Right atrium auricular region (tissue), 2 donors: ENCODE measurements at places on chromosomes 12 and 14. TPM values are rescaled to one million over a fixed set of nuclear protein-coding genes. Genes with fewer than 3 reads are reported as not detected.

- DNase-seq, result no peak
Measured at GRCh38 chr12:49764126-49764525, 22.8 kb downstream of the TMBIM6 start.

GRCh38 chr14:37091651-37092050 lies 80.8 kb downstream of the SLC25A21 start:
- no peak for DNase-seq

- no peak for DNase-seq
Measured at GRCh38 chr14:33799705-33800570, 150.9 kb downstream of the EGLN3 start.

DNA sequence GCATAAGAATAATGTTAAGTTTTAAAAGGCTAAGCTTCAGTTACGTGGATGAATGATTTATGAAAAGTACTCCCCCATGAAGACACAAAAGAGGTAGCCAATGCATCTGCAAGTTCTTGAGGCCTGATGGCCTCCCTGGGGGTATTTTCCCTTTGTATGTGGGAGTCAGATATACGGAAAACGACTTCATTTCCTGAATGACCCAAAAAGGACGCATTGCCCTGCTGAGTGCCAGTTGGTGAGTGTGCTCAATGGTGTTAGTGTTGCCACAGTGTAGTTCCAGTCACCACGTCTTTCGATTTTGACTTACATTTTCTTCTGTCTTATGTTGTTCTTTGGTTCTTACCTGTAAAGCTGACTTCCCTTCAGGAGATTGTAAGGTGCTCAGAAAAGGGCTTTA lies 8.0 kb downstream of the ETV6 start:
- DNase-seq, result no peak

- DNase-seq, result no peak
Measured at GRCh38 chr14:95227279-95227860, 70.0 kb upstream of the DICER1 start.

GRCh38 chr12:67067453-67068203 lies 201.5 kb upstream of the CAND1 start:
- DNase-seq, result no peak

DNA sequence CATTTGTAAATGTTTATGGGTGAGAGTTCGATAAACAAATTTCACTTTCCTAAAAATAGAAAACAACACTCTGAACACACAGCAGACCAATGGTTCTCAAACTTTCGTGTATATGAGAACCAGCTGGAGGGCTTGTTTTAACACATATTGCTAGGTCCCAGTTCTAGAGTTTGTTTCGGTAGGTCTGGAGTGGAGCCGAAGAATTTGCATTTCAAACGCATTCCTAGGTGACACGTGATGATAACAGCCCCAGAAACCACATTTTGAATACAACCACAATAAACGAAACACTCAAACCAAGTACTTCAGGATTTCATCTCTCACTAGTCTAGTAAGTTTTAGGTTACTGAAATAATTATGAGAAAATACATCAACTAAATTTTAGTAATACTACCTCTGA lies 17.1 kb downstream of the SEC23A start:
- DNase-seq, result no peak

GRCh38 chr14:97978341-97978740 lies 1181.2 kb downstream of the VRK1 start:
- peak; percentile 76 for DNase-seq

DNA sequence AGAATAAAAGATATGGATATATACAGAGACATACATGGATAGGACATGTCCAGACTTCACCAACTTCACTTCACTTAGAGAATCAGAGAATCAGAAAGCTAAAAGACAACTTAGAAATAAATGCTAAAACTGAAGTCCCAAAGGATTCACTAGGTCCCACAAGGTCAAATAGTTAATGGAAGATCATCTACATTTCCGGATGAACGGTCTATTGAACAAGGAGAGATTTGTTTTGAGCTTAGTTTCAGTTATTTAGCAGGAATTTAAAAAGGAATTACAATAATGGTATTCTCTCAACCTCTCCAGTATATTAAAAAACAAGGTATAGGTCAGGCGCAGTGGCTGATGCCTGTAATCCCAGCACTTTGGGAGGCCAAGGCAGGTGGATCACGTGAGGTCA lies 187.0 kb downstream of the MED13L start:
- DNase-seq, result no peak

DNA sequence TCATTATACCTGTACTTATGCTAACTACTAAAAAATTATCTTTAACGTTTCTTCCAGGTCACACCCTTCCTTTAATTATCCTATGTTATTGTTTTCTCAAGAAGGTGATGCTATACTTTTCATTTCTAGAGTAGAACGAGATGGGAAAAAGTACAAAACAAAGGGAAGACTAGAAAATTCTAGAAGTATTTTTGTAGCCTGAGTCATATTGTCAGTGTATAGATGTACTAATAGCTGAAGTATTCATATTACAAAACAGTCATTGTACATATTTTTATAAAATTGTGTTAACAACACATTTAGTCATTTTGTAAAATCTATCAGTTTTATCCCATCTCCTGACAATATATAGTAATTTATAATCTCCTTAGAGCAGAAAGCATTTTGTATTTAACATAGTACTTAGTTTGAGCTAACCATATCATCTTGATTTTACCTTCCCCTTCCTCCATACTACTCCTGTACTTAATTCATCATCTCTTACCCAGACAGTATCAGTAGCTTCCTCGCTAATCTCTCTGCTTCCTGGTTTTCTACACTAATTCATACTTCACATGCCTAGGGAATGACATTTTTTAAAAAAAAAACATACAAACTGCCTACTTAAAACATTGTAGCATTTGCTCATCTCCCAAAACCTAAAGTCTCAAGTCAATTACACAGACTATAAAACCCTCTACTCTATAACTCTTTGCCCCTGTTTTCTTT lies 920.9 kb downstream of the RPS29 start:
- no peak for DNase-seq

GRCh38 chr14:80634106-80634758 lies 307.3 kb downstream of the CEP128 start:
- DNase-seq, result no peak

DNA sequence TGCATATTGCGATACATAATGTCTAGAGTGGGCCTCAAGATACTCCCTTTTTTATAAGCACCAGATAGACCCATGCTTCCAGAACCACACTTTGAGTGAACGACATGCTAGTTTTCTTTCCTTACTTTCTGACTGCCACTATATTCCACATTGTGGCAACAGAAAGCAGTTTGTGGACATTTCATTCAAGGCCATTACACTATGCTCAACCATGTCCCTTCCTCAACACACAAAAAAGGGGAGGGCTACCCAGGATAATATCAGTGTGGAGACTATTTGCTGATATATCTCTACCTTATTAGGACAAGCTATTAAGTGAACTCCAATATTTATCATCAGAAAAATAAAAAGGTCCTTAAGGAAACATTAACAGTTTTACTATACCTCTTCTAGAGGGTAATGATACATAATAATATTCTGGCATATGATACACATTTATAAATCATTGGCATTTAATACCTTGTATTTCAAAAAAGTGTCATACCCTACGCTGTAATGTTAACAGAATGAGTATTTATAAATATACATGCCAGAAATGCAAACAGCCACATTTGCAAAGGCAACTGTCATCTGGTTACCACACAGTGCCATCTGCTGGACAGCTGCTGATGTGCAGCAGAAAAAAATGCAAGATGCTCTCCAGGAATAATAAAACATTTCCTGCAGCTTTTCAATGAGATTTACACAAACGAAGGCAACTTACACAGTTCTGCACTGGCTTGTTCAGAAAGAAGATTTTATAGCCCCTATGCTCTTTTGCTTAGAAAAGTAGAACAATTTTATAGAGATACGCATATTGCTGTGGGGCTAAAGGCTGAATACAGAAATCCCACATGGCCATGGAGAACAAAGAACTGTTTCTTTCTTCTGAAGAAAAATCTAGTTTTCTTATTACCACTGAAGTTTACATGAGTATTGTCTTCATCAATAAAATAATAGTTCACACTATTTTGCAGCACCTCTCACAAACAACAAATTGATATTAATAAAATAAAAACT lies 182.2 kb upstream of the GRIP1 start:
- peak; percentile 76 for DNase-seq

GRCh38 chr12:81699551-81699950 lies 59.6 kb downstream of the PPFIA2 start:
- DNase-seq, result no peak

GRCh38 chr12:105214670-105215375 lies 21.2 kb downstream of the APPL2 start:
- no peak for DNase-seq

DNA sequence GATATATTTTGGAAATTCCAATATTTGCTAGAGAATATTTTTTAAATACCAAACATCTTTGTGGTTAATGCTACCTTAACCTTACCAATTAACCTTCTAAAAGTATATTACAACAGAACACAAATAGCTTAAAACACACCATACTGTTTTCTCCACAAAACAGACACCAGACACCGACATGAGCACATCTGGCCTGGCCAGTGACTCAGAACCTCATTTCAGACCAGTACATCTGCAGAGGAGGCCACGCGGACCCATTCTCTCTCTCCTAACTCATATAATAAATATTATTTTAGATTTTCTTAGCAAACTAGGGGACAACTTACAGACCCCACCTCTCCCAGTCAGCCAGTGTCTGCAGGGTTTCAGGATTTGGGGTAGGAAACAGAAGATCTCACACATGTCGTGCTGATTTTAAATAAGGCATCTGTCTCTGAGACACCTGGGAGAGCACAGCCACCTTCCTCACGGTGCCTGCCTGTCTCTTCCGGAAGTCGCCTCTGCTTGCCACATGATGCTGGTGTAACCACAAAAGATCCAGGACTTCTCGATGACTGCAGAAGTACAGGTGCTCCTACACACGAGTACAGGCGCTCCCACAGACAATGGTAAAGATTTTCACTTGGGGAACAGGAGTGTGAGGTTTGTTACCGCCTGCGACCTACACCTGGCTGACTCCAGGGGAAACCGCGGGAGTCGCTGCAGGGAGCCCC lies 9.7 kb upstream of the ANKLE2 start:
- no peak for DNase-seq

DNA sequence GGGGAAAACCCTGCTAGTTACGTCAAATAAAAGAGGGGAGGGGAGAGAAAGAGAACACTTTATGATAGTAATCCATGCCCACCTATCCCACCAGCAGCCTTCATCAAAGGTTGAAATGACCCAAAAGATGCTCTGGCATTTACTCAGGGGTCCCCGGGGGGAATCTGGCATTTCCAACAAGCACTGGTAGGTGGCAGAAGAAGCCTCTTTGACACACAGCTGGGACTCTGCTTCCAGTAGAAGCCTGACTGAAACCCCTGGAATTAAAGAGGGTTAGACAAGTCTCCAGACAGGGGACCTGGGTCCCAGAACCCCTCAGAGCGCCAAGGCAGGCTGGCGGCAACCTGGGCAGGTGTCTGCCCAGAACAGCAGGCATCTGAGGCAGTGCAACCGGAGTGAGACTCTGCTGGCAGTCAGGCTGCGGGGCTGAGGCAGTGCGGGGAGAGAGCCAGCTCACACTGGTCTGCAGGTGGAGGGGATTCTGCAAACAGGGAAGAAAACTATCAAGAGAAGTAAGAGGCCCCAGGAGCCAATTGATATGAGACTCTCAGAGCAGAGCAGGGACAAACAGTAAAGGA lies 85.0 kb upstream of the CAPRIN2 start:
- DNase-seq, result no peak

DNA sequence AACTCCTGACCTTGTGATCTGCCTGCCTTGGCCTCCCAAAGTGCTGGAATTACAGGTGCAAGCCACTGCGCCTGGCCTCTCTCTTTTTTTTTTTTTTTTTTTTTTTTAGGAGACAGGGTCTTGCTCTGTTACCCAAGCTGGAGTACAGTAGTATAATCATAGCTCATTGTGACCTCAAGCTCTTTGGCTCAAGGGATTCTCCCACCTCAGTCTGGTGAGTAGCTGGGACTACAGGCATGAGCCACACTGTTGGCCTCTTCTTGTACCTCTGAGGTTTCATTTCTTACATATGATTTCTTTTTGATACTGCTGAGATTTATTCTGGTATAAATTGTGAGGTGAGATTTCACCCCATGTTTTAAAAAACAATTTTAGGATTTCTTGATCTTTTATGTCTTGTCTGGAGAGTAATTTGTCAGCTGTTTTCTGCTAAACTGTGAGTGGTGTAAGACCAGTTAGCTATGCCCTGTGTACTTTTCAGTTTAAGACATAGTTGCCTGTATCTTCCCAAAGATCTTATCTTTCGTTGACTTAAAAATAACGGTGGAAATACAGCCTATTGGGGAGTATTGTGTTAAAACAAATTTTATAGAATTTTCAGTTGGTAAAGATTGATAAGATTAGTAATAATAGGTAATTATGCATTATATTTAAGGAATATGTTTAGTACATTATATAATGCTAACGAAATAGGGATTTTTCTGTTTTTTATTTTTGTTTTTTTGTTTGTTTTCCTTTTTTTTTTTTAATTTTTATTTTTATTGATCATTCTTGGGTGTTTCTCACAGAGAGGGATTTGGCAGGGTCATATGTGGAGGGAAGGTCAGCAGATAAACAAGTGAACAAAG lies 31.7 kb downstream of the WDR20 start:
- DNase-seq, result no peak

DNA sequence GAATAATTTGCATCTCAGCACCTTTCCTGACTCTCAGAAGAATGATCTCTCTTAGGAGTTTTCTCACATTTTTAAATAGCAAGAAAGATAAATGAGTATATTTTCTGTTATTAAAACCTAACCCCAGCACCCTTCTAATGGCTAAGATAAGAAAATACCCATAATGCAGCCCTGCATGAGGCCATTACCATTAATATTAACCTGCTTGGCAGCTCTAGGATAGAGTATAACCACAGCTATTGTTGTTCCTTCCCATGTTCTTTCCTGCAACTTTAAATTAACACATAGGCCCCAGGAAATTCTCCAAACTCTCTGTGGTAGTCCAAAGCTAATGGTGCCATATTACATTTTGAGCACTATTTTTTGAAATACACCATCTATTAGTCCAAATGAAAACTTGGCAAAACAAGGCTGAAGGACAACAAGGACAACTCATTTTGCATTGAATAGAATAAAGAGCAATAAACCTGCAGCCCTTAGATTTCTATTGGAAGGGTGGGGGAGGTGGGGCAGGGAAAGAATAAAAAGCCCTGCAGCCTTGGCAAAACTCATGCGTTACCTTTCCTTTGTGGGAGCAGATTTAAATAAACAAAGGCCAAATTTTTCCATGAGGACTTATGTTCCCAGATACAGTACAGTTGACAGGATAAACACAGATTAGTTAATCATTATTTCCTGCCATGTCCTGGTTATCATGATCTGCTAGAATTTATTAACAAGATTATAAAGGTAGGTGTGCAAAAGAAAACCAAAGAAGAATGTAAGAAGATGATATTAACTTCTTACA lies 46.9 kb downstream of the BTG1 start:
- DNase-seq, result no peak

GRCh38 chr12:1091350-1091749 lies 100.3 kb downstream of the ERC1 start:
- no peak for DNase-seq

GRCh38 chr12:108853981-108854446 lies 3.4 kb downstream of the SSH1 start:
- peak; percentile 80 for DNase-seq

- DNase-seq, result no peak
Measured at GRCh38 chr12:75923964-75924666, 107.5 kb downstream of the PHLDA1 start.

- DNase-seq, result no peak
Measured at GRCh38 chr12:54661048-54661447, 12.9 kb upstream of the DCD start.

Gene PIK3C2G
- total RNA-seq, result not detected

Gene FAR2
- 3.0 TPM for total RNA-seq

Gene DICER1
- 15.9 TPM for total RNA-seq

Gene SLC6A13
- 2.1 TPM for total RNA-seq

Gene CLEC1A
- total RNA-seq, result 0.93 TPM

Gene OR4K17
- total RNA-seq, result not detected

Gene FAM181A
- not detected for total RNA-seq

Gene CPM
- 21.9 TPM for total RNA-seq

Gene KRT75
- not detected for total RNA-seq

Gene ACOT6
- total RNA-seq, result not detected
